T47D (cell line): ENCODE measurements at places on chromosomes 1 and 21.

GRCh38 chr1:183444243-183444642 lies 26.1 kb upstream of the NMNAT2 start:
- no peak for DNase-seq

DNA sequence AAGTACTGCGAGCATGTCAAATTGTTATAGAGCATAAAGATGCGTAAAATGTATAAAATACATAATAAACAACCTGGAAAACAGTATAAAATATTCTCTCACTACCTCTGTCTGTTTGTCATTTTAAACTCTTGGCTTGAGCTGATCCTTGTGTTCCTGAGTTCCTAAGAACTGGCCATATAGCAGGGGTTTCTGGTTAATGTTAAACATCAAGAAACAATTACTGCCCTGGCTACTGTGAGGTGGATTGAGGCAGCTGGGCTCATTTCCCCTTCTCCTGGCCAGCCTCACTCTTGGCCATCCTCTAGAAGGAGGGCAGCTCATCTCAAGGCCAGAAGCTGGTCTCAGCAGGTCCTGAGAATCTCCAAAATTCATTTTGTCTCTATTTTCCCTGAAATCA lies 297.3 kb upstream of the USP24 start:
- DNase-seq: no peak

- no peak for DNase-seq
These were observed 44.6 kb upstream of the CLDN14 start for GRCh38 chr21:36524477-36524876.

- no peak for DNase-seq
These were observed 88.9 kb downstream of the PIK3R3 start for GRCh38 chr1:46043458-46044017.

- peak; percentile 82 for DNase-seq
These were observed at the start of gene TGFBR3 for GRCh38 chr1:91885716-91886506. Gene TGFBR3, minus strand, starts transcription at chr1:91886151. Its CDS starts 24,620 bp downstream, at chr1:91861531.

GRCh38 chr1:47367651-47368050 lies 34.1 kb downstream of the CMPK1 start:
- no peak for DNase-seq

- DNase-seq: no peak
These were observed 35.1 kb downstream of the ARHGAP29 start for GRCh38 chr1:94202241-94202640.

DNA sequence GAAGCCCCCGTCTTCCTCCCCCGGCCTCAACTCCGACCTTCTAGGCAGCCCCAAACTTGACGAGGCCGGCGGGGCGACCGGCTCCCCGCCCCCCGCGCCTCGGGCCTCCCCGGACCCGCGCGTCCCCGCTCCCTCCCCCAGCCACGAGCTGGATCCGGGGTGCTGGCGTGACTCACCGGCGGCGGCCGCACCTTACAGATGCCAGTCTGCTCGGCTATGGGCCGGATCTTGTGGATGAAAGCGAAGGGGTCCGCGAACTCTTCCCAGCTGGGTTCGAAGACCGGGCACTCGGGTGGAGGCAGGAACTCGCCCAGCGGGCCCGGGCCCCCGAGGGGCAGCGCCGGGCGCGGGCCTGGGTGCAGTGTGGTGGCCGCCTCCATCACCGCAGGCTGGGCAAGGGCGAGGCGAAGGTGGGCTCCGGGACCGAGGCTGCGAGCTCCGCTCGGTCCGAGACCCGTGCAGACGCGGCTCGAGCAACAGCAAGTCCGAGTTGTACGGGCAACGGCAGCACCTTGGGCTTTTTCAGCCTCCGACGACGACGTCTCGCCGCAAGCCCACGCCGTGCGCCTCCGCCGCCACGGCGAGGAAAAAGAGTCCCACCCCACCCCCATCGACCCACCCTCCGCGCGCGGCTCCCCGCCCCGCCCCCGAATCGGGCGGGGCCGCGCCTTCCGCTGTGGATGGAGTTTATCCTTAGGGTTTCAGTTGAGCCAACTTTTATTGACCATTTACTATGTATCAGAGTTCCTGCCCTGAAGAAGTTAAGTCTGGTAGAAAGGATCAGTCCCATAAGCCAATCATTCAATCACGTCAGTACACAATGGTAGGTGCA lies at the start of gene KDM5B:
KDM5B (minus strand) TSS at position 496 of the 832 bp plus-strand sequence; CDS start at position 380, 116 bp downstream.
- DNase-seq: peak; percentile 88

DNA sequence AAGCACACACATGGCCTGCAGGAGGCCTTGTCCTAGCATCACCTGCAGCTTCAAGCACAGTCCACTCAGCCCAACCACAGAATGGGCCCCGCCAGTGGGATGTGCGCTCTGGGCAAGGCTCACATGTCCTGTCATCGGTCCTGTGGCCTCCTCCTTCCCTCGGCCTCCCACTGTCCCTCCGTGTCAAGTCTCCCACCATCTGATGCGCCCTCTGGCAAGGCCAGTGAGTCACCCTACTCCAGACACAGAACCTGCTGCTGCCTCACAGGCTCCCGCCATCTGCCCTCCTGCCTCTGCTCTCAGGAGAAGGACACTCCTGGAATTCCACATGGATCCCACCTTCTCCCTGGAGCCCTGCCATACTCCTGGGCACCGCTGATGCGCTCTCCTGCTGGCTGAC lies 14.2 kb downstream of the KCNAB2 start:
- peak; percentile 38 for DNase-seq

DNA sequence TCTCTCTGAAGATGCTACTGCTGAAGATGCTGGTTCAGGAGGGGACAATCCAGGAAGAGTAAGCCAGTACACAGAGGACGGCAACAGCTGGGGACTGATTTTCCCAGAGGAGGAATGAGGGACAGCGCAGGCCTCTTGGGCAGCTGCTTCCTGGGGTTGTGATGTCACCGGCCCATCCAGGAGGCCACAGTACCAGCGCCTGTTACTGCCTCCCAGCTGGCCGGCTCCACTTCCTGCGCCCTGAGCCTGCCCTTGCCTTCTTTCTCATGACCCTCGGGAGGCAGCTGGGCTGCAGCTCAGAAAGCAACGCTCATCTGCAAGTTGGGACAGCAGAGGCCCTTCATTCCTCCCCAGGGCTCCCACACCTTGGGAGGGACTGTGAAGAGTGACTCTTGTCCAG lies 21.9 kb upstream of the ID3 start:
- DNase-seq: no peak
